Regular cardiac myocyte (primary cell): ENCODE measurements at places on chromosomes 7 and 10. TPM values are rescaled to one million over a fixed set of nuclear protein-coding genes. Genes with fewer than 3 reads are reported as not detected.

MNX1 gene
- not detected in 2 replicates for total RNA-seq

SLC29A3 gene
- total RNA-seq: 0.96 and 1.7 TPM in 2 replicates

SLC13A4 gene
- under 0.01 TPM in 1 of 2 replicates, not detected in the other for total RNA-seq

VAX1 gene
- total RNA-seq: not detected in 2 replicates

PALD1 gene
- 0.19 and 0.56 TPM in 2 replicates for total RNA-seq

ZNF487 gene
- total RNA-seq: 2.5 and 4.5 TPM in 2 replicates

GRID2IP gene
- total RNA-seq: under 0.01 TPM in 1 of 2 replicates, not detected in the other
